Left lung (tissue), 14 donors: ENCODE measurements at places on chromosomes 5 and 9. TPM values are rescaled to one million over a fixed set of nuclear protein-coding genes. Genes with fewer than 3 reads are reported as not detected.

GRCh38 chr5:127002390-127002789, 28.0 kb downstream of the MARCHF3 start:
- no peak for DNase-seq

RAB3C gene
- 3.5 TPM for polyA plus RNA-seq

DNA sequence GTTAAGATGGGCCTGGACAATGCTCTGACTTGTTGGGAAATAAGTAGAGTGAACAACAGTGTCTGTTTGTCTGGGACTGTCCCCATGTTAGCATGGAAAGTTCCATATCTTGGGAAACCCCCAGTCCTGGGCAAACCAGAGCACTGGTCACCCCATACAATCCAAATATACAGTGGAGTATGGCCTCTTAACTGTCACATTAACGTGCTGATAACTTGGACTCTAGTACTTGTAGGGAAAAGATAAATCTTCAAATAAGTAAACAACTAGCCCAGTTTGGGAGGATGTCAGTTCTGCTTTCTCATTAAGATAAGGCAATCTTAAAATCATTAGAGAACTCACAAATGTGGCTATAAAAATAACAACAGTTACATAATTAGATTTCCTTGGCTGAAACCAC, 47.6 kb upstream of the JAK2 start:
- no peak for DNase-seq

GRCh38 chr9:12735665-12736064, 39.2 kb upstream of the LURAP1L start:
- DNase-seq, result no peak

- DNase-seq, result peak; percentile 28
Measured at GRCh38 chr5:35863159-35863558, 6.5 kb downstream of the IL7R start.

GRCh38 chr5:75663579-75664284, 52.5 kb downstream of the ANKDD1B start:
- no peak for DNase-seq

GRCh38 chr5:15554542-15554941, 54.6 kb downstream of the FBXL7 start:
- DNase-seq, result no peak

DNA sequence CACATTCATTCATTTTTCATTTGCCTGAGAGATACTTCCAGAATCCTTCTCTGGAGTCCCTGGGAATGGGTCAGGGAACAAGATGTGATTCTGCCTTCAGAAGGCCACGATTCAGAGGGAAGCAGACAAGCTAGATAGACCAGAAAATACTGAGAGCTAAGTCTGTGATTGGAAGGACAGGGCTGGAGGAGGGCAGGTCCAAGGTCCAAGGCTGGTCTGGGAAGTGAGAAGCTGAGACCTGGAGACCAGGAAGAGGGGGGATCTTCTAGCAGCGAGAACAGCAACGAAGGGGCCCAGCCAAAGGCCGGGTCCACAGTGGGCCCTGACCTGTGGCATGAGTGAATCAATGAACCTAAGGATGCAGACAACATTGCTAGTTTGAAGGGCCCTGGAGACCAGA, 4.1 kb upstream of the IER5L start:
- no peak for DNase-seq

GRCh38 chr5:83708170-83708569, 12.5 kb downstream of the HAPLN1 start:
- no peak for DNase-seq

DNA sequence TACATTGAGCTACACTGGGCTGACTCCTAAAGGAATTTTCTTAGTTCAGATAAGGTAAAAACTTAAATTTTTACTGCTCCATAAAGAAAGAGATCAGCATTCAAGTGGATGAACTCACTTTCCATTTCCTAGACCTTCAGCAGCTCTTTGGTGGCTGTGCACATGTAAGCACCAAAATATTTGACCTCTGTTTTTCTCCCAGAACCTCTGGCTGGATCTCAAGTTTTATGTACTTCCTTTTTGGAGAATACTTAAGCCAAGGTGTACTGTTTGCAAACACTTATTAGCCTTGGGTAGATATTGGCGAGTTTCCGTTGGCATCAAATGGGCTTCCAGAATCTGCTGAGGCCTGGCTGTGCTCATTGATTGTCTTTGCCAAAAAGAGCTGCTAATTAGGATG, 10.3 kb downstream of the TNC start:
- no peak for DNase-seq

DNA sequence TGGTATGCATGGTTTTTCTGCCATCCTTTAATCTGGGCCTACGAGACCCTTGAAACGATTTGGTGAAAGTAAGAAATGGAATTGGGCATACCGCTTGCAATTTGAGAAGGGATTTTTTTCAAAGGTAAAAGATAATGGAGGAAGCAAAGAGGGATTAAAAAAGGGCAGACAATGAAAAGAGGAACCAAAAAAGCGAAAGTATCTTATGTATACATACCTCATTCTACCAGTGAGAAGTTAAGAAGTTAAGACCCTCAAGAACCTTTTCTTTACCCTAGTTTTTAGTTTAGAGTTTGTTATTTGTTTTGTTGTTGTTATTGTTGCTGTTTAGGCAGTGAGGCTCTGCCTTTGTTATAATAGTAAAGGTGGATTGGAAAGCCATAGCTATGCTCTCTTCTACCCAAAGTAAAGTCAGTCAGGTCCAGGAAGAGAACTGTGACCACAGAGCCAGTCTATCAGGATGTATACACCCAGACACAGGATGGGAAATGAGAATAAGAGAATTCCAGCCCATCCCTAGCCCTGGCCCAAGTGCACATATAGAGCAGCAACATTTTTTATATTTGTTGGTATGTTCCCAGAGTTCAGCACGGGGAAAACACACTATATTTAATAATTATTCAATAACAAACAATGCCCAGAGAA, 166.6 kb downstream of the RFX3 start:
- no peak for DNase-seq

- peak; percentile 69 for DNase-seq
Measured at GRCh38 chr5:180523629-180524466, 29.7 kb downstream of the CNOT6 start.

MLANA gene
- polyA plus RNA-seq, result 1.1 TPM

DNA sequence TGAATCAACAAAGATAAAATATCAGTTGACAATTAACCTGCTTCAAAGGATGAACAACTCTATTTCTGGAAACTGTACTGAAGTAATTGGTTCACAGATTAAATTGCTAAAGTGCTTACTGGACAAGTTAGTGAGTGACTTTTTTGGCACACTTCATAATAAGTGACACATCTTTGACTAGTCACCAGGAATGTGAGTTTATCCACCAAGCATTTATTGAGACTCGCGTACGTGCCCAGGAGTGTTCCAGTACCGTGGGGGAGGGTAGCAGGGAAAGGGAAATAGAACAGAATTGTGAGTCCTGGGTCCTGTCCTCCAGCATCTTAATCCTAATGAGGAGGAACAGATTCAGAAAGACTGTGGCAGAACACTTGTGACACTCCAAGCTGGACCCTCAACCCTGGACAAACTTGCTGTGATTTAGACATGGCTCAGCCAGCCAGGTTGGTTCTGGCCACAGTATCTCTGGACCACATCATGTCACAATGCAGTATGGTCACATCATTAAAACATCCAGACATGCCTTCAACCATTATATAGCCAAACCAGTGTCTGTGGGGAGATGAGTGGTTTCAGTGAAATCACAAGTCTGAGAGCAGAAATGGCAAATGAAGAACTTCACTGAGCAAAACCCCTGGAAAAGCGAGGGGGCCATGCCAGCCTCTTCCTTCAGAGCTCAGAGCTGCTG, 623.1 kb downstream of the BNC2 start:
- no peak for DNase-seq

GRCh38 chr5:112183103-112183711, 235.9 kb downstream of the EPB41L4A start:
- no peak for DNase-seq

DNA sequence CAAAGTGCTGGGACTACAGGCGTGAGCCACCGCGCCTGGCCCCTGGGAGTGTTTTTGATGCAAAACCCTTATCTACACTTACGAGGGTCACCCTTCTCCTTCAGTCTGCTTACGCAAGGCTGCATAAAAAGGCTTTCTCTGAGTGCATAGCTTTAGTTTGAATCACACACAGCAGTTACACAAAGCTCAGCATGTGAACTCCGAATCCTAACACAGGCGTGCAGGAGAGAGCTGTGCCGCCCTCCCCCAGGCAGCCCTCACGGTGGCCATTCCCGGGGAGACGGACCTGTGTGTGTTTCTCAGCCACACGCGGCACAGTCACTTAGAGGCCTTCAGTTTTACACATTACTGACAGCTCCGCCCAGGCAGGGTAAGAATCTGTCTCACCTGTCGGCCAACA, 26.7 kb downstream of the EXD3 start:
- no peak for DNase-seq

FREM1 gene
- 93.6 TPM for polyA plus RNA-seq
